Naive thymus-derived CD4-positive, alpha-beta T cell (primary cell): ENCODE measurements at places on chromosomes 11 and 22. TPM values are rescaled to one million over a fixed set of nuclear protein-coding genes. Genes with fewer than 3 reads are reported as not detected.

Gene BBOX1
- not detected for total RNA-seq

Gene ANO3
- total RNA-seq: not detected

Gene SYT13
- total RNA-seq: not detected

DNA sequence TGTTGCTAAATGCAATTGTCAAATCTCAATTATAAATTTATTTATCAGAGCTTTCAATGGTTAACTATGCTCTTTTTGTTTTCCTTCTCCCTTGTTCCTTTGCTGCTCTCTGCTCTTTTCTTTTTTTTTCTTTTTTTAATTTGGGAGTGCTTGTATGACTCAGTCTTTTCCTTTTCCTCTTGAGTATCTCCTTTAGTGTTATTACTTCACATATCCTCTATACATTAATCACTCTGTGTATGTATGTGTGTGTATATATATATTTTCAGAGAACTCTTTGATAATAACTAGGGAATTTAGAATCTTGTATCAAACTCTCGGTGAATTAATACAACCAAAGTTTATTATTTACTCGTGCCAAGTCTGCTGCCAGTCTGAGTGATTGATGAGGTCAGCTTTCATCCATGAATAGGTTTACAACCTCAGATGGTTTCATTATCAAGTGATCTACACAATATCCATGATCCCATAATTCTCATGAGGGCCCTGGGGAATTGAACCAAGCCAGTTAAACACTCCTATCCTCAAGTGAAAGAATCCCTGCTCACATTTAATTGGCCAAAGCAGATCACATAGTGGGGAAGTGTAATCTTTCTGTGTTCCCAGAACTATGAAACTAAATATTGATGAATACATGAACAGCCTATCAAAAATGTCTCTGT, 743.4 kb upstream of the CNTN5 start:
- no peak for DNase-seq

GRCh38 chr22:20601308-20601707, 93.9 kb downstream of the MED15 start:
- no peak for DNase-seq

- DNase-seq: peak; percentile 98
These were observed at the start of gene SLC37A4 for GRCh38 chr11:119030329-119031047. SLC37A4 (minus strand) TSS chr11:119030877.

GRCh38 chr22:40876907-40877306, 15.0 kb upstream of the DNAJB7 start:
- no peak for DNase-seq

- peak; percentile 16 for DNase-seq
These were observed 16.6 kb downstream of the RTN4RL2 start for GRCh38 chr11:57476757-57477506.
